ENCODE measurements at places on chromosomes 12 and 14. TPM values are rescaled to one million over a fixed set of nuclear protein-coding genes. Genes with fewer than 3 reads are reported as not detected.

Gene ACSS3
- polyA plus RNA-seq = 20.1 TPM

Gene ESPL1
- 9.4 TPM for polyA plus RNA-seq

Gene KIF5A
- polyA plus RNA-seq = 0.39 TPM

Gene SLC2A13
- 14.5 TPM for polyA plus RNA-seq

Gene MYL6
- polyA plus RNA-seq = 2,228 TPM

Gene CNTN1
- 43.2 TPM for polyA plus RNA-seq

Gene KLRB1
- polyA plus RNA-seq = 4.4 TPM

Gene SLC38A4
- 18.2 TPM for polyA plus RNA-seq

Gene PTHLH
- polyA plus RNA-seq = 0.83 TPM

Gene COCH
- polyA plus RNA-seq = 2.9 TPM

Gene SYT1
- polyA plus RNA-seq = 21.4 TPM

Gene GOLGA5
- 50.6 TPM for polyA plus RNA-seq

Gene NTF3
- polyA plus RNA-seq = 5.4 TPM

Gene ABCB9
- polyA plus RNA-seq = 5.8 TPM

Gene RPL10L
- polyA plus RNA-seq = not detected

Gene GLIPR1L1
- polyA plus RNA-seq = not detected

Gene CEP170B
- 9.5 TPM for polyA plus RNA-seq

Gene AICDA
- 0.79 TPM for polyA plus RNA-seq
